ENCODE measurements at places on chromosomes 2 and 18.
A peak's percentile ranks its signal among the peaks of the same experiment; 100 is the strongest.

DNA sequence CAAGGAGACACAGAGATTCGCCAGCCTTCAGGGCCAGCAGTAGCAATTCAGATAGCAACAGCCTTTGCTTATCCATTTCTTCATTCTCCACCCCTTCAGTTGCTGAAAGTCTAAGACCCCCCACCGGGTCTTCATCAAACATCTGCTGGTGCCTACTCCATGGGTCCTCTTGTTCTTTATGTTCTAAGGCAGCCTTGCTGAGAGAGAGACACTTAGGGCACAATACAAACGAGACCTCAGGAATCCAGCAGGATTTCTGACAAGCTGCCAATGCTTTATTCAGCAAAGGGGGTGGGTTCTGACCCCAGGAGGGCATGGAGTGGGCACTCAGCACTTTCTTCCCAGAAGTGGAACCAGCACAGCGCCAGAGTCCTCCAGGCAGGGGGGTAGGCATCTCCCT lies 36.2 kb upstream of the CNGA3 start:
- no peak for DNase-seq

DNA sequence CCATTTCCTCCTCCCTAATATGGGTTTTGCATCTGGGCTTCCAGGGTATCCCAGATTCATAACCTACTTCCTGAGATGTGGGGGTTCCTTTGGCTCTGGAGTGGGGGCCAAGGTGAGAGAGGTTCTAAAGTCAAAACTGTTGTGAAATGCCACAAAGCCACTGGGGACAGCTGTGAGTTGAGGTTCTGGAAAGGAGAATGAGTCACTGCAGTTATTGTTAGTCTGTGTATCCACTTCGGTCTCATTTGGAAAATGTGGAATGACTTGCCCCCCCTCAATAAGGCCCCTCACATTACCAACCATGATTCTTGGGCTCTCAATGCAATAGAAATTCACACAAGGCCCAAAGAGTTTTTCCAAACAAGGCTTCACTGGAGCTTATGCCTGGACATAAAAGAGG lies 51.1 kb upstream of the LGALSL start:
- DNase-seq, result no peak

GRCh38 chr2:160005908-160006307 lies 56.5 kb downstream of the PLA2R1 start:
- DNase-seq, result no peak

GRCh38 chr18:9811978-9812377 lies 73.8 kb upstream of the TXNDC2 start:
- DNase-seq, result no peak

DNA sequence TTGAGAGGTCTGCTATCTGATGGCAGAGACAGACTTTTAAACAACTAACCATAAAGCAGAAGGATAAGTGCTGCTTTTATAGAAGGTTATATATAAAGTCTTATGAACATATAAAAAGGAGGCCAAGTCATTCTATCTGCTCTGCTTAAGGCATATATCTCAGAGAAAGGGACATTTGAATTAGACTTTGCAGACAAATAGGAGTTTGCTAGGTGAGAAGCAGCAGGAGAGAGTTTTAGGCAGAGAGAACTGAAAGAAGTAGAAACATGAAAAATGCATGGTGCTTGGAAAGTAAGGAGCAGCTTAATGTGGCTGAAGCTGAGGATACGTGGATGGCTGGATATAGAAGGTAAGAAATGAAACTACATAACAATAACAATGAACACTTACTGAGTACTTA lies 65.4 kb downstream of the LYPD1 start:
- DNase-seq, result no peak

DNA sequence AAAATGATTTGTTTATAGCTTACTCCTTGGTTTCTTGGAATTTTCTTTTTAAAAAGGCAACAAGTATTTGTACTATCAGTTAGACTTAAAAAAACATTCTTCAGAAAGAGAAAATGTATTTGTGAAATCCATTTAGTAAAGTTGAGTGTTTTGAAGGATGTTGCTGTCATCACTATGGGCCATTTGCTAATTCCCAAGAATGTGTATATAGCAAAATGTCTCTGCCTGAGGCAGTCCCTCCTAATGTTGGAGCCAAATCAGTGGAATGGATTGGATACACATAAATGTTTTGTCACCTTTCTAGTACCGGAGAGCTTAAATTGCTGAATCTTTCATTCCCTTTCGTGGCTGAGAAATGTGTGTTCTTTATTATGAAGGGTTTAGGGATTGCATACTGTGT lies 890.2 kb upstream of the ZEB2 start:
- DNase-seq, result no peak

GRCh38 chr2:210833403-210833802 lies 277.0 kb downstream of the CPS1 start:
- no peak for DNase-seq

DNA sequence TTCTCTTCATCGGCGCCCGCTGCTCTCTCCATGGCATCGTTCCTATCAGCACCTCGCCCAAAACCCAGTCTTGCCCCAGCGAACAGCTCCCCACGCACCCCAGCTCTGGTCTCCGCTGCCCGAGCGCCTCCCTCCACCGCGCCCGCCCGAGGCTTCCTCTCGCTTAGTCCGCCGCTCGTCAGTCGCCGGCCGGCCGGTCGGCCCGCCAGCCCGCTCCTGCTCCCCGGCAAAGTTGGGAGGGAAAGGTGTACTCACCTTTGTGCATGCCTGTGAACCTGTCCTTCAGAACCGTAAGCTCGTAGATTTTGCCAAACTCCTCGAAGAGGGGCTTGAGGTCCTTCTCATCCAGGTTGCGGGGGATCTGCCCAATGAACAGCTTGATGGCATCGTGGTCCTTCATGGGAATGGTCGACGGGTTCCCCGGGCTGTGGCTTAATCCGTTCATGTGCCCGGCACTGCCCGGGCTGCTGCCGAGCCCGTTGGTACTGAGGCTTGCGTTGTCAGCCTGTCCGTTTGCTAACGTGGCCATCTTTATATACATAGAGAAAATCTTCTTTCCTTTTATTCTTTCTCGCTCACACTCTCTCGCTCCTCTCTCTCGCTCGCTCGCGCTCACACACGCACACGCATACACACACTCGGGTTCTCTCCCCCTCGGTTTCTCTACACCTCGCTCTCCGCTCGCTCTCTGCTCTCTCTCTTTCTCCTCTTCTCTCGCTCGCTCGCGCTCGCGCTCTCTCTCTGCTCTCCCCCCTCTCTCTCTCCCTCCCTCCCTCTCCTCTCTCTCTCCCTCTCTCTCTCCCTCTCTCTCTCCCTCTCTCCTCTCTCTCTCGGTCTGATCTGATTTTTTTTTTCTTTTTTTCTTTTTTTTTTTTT lies at the start of gene CELF4:
TSS of gene CELF4 (minus strand) at position 698 of the 876 bp plus-strand sequence.
- DNase-seq, result peak; percentile 90

- no peak for DNase-seq
Observed at GRCh38 chr2:159206736-159207380, 79.6 kb downstream of the WDSUB1 start.

- DNase-seq, result no peak
Observed at GRCh38 chr2:240873098-240873788, 4.6 kb downstream of the AGXT start.

GRCh38 chr18:63299837-63300745 lies 19.5 kb downstream of the BCL2 start:
- no peak for DNase-seq

DNA sequence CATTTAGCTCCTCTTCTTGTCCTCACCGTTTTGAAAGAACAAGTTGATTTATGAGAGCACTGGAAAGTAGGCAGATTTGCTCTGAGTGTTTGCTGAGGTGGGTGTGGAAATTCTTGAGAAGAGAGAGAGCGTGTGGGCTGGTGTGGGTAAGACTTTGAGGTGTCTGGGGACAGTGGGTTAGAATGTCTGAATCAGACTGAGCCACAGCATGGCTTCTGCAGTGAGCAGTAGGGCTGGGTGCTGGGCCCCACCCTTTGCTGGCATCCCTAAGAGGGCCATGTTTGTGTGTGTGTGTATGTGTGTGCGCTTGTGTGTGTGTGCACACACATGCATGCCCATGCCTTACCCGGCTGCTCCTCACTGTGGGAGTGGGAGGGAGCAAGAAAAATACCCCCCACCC lies 63.7 kb downstream of the COPS8 start:
- DNase-seq, result no peak

GRCh38 chr18:48202006-48202348 lies 207.2 kb downstream of the ZBTB7C start:
- no peak for DNase-seq

- no peak for DNase-seq
Observed at GRCh38 chr2:100269889-100270288, 52.4 kb downstream of the LONRF2 start.

DNA sequence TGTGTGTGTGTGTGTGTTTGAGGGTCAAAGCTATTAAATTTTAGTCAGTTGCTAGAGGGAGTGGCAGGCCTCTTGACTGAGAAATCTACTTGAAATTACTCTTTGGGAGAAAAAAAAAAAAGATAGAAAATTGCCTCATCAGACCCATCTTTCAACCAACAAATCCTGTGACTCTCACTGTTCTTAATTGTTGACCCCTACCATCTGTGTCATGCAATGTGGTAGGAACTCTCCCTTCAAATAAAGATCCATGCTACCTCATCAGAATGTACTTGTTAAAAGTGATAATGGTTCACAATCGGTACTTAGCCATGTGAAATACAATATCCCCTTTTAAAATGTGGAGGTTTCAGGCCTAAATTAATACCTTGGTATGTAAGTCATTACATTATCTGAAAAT lies 670.8 kb upstream of the FANCL start:
- no peak for DNase-seq

DNA sequence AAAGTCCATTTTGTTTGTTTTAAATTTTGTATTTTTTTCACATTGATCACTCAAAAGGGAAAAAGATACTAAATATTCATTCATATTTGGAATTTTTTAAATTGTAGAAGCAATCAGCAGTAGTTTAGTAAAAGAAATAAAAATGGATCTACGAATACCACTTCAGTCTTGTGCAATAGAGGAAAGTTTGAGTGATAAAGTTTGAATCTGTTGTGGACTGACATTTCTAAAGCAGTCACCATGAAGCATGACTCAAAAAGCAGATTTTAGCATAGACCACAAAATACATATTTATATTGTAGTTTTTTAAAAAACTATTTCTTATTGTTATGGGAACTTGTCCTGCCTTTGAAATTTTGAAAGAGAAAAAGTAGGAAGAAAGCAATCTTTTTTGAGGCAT lies 520.5 kb upstream of the ZEB2 start:
- no peak for DNase-seq

DNA sequence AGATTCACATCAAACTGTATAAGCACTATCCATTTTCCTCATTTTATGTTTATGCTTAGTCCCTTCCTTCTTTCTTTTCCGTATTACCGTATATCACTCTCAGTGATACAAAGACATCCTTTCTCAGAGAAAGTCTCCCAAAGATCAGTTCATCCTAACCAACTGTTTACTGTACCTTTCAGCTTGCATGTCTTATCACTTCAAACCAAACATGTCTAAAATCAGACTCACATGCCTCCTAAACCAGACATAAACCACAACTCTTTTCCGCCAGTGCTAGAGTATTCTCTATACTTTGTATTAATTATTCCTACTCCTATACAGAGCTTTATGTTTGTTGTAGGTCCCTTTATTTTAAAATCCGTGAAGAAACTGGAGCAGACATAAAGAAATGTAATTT lies 41.5 kb downstream of the KCMF1 start:
- DNase-seq, result no peak

DNA sequence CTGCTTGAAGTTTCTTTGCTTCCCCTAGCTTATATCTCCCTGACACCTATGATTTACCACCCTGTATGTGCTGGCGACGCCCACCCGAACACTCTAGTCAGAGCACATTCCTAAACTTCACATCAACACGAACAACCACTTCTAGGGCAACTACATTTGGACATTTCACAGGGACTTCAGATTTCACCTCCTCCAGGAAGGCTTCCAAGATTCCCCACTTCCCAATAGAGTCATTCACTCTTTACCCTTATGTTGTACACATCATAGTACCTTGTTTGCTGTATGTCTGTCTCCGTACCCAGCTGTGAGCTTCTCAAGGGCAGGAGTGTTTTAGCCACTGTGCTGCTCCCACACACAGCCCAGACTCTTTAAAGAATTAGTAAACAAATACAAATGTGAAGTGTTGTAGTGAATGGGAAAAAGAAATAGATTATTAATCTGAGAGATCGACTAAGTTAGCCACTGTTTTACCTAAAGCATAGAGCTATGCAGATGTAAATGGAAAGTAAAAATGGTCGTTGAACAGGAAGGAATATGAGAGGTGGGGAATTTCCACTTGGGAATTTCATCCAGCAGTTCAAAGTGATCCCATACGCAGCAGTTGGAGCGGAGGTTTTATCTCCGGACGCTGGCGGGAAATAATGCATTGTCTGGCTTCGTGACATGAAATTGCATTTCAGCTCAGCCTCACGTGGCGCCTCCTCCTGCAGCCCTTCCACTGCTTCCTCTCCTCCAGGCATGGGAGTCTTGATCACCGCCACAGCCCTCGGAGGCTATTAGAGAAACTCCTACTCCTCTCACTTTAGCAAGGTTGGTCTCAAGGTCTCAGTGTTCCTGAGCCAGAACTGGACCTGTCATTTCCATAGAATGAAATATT lies 233.4 kb upstream of the COPS8 start:
- DNase-seq, result no peak

- DNase-seq, result no peak
Observed at GRCh38 chr2:85244828-85245227, 83.0 kb downstream of the TGOLN2 start.

- no peak for DNase-seq
Observed at GRCh38 chr2:48319863-48320262, 210.1 kb upstream of the STON1 start.

- DNase-seq, result no peak
Observed at GRCh38 chr18:79534356-79534755, 138.6 kb downstream of the NFATC1 start.

DNA sequence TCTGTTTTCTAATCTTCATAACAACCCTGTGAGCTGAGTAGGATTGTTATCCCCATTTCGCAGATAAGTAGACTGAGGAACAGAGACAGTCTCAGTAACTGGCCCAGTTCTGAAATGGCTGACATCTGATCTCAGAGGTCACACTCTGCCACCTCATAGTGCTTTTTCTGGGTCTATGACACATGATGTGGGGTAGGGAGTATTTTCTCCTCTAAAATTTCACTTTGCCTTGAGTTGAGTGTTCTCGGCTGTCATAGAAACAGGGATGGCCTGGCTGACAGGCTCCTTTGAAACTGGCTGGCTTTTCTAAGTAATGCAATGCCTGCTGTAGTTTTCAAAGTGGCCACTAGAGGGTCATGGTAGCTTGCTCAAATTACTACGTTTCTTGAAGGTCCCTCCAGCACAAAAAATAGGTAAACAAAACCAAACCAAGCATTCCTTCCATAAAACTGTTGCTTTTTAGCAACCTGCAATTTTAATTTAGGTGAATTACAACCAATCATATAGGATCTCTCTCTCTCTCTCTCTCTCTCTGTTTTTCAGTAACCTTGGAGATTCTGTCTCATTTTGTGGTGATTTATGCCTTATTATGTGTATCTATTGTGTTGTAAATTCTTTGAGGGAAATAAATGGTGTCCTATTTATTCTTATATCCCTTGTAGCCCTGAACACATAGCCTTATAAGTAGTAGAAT lies 84.2 kb upstream of the TTN start:
- DNase-seq, result peak; percentile 51

- DNase-seq, result no peak
Observed at GRCh38 chr2:31020713-31021112, 117.5 kb downstream of the GALNT14 start.

GRCh38 chr2:48170281-48170680 lies 264.0 kb upstream of the FBXO11 start:
- DNase-seq, result no peak

All from NCI-H1105 treated with DMSO at 0.1 percent for 48 hours (cell line).